ENCODE measurements at places on chromosomes 6 and 20.

DNA sequence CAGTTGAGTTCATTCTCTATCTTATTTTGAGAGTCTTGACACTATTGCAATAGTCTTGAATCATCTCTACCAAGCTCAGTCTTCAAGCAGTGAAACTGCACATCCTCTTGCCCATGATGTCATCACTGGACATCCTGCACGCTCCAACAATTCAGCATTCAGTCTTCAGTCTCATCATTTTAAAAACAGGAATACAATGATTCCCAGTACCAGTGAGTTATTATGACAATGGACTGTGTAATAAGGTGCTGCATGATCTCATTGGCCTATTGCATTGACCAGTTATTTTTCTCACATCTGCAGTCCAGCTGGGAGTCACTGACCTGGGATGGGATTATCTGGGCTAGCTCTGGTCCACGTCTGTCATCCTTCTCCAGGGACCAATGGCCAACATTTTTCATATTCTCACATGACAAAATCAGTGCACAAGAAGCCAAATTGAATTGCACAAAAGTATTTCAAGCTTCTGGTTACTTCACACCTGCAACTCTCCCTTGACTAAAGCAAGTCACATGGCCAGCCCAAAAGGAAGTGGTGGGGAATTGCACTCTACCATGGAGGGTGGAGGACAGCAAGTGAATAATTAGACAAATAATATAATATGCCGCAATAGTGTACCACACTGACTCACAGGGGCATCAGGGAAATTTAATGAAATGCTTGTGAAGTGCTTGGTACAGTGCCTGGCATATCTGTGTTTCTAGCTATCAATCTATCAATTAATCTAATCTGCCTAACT, 6.4 kb upstream of the CST2 start:
- no peak for DNase-seq

DNA sequence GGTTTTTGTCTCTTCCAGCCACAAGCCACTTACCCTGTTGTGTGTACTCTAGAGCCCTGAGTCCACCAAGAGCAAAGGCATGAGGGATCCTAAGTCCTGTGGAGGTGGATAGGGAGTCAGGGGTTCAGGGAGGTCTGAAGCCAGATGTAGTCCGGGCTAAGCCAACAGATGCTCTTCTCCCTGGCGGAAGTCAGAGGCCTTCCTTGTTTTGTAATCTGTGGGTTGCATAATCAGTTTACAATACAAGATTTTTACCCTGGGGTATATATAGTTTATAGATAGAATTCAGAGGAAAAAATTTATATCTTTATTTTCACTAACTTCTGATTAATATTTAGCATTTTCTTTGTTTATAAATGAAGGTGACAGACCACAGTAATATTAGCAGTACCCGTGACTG, 9.2 kb downstream of the LAMP5 start:
- DNase-seq: no peak

- DNase-seq: no peak
These were observed 80.3 kb upstream of the STMND1 start for GRCh38 chr6:17021539-17021889.

- peak; percentile 3 for DNase-seq
These were observed 154.2 kb upstream of the QKI start for GRCh38 chr6:163260111-163260895.

- no peak for DNase-seq
These were observed 125.8 kb downstream of the DLL1 start for GRCh38 chr6:170165085-170165470.

DNA sequence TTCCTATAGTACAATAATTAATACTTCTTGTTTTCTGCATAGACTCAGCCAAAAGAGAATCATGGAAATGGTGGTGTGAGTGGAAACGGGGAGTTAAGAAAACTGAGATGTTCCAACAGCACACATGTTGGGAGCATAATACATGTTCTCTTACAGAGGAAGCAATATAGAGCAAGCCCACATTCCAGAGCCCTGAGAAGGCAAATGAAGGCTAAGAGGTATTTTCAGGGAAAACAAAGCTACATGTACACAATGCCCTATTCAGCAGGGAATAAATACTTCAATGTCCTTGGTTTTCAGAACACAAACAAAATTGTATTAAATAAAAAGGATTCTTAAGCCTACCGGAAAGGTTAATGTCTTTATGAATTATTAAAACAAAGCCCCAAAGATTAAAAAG, 35.1 kb upstream of the SMIM8 start:
- DNase-seq: no peak
